Stimulated activated CD4-positive, alpha-beta T cell treated with anti-CD3 and anti-CD28 coated beads, Interleukin-4, amount 100 ng/mL, for 24 hours (primary cell): ENCODE measurements at places on chromosomes 12 and 14.
A peak's percentile ranks its signal among the peaks of the same experiment; 100 is the strongest.

DNA sequence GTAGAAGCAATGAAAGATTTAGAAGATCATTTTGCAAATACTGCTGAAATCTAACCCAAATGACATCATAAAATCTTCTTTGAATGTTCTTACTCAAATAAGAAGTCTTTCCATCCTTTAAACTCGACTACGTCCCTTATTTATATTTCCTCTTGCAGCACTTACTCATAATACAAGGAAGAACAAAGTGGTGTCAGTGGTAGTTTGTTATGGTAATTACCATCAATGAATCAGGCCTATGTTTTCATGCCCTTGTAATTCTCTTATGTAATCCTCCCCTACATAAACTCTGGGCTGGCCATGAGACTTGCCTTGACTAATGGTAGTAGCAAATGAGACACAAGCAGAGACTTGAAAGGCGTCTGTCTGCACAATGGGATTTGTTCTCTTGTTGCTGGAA lies 17.0 kb downstream of the EEA1 start:
- DNase-seq = peak; percentile 15

GRCh38 chr12:91261820-91262676 lies 79.4 kb upstream of the DCN start:
- no peak for DNase-seq

DNA sequence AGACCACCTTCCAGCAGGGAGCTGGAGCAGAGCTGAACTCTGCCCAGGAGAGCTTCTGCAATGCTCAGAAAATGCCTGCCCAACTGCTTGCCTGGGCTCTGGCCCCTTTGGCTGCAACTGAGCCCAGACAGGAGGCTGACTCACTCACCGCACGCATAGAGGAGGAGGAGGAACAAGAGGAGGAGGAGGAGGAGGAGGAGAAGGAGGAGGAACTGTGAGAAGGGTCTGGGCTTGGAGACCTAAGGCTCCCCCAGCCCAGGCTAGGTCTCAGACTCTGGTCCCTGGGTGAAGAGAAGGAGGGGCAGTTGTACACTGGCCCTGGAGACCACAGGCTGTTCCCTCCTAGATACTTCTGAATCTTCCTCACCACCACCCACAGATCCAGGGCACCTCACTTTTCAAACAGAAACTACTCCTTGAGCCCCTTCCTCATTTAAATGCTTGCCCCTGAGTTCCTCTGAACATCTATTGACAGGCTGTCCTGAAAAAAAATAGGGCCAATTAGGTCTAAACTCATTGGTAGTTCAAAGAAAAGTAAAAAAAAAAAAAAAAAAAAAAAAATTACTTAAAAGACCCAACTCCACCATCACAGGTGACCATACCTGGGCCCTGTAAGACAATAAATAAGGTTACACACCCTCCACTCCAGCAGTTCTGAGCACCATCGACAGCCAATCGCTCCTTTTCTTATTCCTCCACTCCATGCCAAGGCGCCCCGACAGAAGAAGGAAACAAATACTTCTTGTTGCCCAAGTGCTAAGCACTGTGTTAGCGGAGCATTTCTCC lies 674 bp downstream of the VDR start:
- peak; percentile 74 for DNase-seq

DNA sequence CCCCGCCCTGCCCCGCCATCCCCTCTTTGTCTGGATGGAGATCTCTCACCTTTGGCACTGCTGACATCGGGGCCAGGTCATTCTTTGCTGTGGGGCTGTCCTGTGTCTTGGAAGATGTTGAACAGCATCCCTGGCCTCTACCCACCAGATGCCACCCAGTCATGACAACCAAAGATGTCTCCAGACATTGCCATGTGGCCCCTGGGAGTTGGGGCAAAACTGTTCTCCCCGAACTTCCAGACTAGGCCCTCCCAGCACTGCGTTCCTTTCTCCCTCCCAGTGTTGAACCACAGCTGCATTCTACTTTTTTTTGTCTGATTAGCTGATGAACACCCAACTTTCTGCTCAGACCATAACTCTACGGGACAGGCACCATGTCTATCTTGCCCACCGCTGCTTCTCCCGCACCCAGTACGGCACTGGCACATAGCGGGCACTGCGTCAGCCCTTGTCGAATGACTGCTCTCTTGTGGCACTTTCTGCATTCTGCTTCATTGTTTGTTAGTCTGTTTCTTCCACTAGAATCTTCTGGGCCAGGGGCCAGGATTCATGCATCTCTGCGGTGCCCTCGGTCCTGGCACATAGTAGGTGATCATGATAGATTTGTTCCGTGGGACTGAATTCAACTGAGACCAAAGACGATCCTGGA lies 13.1 kb upstream of the MYL2 start:
- DNase-seq = no peak

DNA sequence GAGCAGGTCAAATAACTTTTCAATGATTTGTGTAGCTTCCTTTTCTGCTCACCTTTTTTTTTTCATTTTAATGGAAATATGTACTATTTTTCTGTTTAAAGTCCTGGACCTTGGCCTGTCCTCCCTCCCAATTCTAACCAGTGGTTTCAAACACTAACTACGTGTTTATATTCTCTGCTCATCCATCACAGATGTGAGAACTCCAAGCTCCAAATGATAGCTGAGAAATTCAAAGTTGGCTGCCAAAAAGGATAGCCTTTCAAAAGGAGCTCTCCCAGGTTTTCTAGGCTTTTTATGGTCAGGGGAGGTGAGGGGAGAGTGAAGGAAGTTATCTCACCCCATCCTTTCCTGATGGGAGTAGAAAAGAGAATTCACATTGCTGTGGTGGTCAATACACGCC lies 486.0 kb upstream of the TBX3 start:
- DNase-seq = no peak

- no peak for DNase-seq
Observed at GRCh38 chr12:97985834-97986233, 523.2 kb downstream of the RMST start.

GRCh38 chr12:996881-997280 lies 5.9 kb downstream of the ERC1 start:
- no peak for DNase-seq
